ENCODE measurements at places on chromosomes 2 and 18.

DNA sequence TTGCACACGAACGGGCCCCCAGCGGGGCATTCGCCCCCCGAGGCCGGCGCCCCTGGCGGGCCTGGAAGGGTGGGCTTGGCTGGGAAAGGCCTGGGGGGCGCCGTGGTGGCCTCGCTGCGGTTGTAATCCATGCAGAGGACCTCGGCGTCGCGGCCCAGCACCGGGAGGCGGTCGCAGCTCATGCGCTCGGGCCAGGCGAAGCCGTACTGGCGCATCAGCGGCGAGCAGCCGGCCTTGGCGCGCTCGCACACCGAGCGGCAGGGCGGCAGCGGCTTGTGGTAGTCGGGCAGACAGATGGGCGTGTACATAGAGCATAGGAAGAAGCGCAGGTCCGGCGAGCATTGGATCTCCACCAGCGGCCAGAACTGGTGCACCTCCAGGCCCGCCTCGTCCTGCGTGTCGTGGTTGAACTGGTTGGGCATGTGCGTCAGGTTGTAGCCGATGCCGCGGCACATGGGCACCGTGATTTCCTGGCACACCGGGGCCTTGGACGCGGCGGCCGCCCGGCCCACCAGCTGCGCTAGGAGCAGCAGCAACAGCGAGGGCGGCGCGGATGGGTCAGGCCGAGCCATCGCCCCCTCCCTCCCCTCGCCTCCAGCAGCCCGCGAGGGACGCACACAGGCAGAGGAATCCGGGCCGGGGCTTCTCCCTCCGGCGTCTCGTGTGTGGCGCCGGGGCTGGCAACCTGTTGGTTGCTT, 1.4 kb downstream of the FZD5 start:
- DNase-seq, result no peak

- no peak for DNase-seq
Measured at GRCh38 chr2:172924097-172924660, 151.5 kb upstream of the MAP3K20 start.

DNA sequence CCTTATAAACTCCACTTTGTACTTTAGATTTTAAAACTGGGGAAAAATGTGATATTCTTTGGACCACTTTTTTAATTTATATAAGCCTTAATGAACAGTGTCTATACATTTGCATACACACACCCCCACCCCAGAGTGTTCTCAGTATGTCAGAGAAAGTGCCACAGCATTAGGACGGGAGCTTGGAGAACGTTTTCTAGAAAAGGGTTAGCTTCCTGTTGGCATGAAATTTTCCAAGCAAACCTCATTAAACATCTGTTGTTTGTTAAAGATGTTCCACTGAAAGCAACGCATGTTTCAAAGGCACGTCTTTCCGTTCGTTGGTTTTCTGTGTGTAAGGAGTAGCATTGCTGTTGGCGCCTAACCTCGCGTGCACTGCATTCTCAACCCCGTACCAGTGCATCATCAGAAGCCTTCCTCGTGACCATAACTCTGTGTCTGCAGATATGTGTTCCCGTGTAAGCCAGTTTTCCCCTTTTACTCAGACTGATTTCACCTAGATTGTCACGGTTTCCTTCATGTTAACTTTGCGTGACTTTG, 228.5 kb downstream of the ALPK2 start:
- no peak for DNase-seq

DNA sequence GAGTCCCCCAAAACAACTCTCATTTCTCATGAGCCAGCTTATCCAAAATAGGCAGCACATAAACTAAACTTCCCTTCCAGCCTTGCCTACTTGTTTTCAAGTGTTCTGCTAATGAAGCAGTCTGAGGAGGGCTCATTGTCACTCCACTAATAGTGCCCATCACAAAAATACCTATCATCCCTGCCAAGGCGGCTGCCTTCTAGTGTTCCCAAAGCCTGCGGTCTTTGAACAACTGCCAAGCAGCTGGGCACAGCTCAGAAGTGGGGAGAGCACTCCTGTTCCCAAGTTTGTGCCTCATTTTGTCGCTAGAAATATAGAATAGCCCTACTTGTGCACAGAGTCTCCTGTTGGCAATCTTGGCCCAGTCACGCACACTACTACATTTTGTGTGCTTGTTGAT, 50.3 kb downstream of the DTNA start:
- no peak for DNase-seq

DNA sequence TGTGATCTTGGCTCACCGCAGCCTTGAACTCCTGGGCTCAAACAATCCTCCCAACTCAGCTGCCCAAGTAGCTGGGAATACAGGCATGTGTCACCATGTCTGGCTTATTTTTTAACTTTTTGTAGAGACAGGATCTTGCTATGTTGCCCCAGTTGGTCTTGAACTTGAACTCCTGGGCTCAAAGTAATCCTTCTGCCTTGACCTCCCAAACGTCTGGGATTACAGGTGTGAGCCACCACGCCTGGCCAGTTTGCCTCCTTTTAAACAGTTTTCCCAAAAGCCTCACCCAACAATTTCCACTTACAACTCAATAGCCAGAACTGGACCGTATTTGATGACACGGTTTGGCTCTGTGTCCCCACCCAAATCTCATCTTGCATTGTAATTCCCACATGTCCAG, 300.9 kb upstream of the STON1 start:
- no peak for DNase-seq

GRCh38 chr2:231197706-231198290, 633 bp upstream of the ARMC9 start:
- DNase-seq, result no peak

DNA sequence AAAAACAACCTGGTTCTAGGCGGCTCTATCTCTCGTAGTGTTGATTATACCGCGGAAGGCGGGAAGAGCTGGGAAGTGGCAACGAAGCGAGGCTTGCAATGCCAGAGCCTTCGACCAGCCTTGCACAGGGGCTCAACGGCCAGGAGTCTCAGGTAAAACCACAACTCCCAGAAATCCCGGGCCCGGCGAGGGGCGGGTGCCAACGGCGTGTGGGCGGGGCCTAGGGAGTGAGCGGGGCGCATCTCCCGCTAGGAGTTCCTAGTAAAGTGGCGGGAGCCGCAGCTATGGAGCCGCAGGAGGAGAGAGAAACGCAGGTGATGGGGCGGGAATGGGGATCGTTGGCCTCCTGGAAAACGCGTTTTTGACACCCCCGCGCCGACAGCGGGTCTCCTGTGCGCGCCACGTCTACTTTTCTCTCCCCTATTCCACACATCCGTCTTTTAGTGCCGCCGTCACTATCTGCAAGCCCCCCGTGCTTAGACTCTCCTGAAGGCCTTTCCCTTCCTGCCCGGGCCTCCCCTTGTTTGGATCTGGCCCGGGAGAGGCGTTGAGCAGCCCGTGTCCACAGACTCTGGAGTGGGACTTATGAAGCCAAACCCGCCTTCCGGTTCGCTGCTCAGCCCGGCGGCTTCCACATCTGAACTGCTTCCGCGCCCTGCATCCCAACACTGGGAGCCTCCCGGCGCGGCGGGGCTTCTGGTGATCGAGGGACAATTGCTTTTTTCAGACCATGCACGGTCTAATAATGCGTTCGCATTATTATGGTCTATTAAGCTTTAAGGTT, at the start of gene HAUS1:
Gene HAUS1 (plus strand): TSS at position 258 of the 784 bp plus-strand sequence. CDS start 27 bp downstream, at position 285.
- DNase-seq, result peak; percentile 72

- no peak for DNase-seq
Measured at GRCh38 chr2:68250652-68251186, 1.6 kb downstream of the PPP3R1 start.

DNA sequence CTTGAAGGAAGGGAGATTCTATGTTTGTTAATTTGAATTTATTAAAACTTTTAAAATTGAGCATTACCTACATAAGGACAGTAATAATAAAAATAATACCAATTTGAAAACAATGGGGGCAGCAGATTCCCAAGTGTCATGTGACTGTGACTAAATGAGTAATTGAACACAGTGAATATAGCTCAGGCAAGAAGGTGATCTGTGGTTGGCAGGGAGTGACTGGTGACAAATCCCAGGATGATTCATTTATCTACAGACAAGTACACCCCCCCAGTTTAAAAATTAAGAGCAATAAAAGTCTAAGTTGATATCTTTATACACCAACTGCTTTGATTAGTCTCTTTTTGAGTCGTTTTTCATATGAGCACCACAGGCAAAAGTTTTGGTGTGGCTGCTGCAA, 299.5 kb downstream of the ARHGAP15 start:
- no peak for DNase-seq

DNA sequence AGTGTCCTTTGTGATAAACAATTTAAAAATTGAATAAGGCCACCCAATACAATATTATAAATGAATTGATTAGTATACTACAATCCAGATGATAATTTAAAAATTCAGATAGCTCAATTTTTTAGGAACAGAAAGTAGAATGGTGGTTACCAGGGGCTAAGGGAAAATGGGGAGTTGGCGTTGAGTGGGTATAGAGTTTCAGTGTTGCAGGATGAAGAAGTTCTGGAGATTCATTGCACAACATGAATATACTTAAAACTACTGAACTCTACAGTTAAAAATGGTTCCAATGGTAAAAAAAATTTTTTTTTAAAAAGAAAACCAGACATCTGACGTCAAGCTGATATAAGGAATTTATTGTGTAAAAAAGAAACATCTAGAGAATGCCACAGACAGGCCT, 20.9 kb downstream of the SLC39A6 start:
- DNase-seq, result no peak

- no peak for DNase-seq
Measured at GRCh38 chr2:177888581-177888980, 184.0 kb downstream of the PDE11A start.

Data from activated CD4-positive, CD25-positive, alpha-beta regulatory T cell (primary cell).